CD4-positive, alpha-beta T cell treated with Interleukin-6 at 100 ng/mL for 8 hours (primary cell): ENCODE measurements at places on chromosomes 11 and 22.

- DNase-seq = no peak
These were observed 901 bp upstream of the PARVA start for GRCh38 chr11:12376259-12377081.

- DNase-seq = peak; percentile 79
These were observed 20.6 kb downstream of the APOBEC3H start for GRCh38 chr22:39117585-39118191.

- DNase-seq = no peak
These were observed 21.6 kb upstream of the CTSC start for GRCh38 chr11:88359114-88359513.

GRCh38 chr22:17172029-17172833 is 13.2 kb upstream of the HDHD5 start:
- DNase-seq = no peak

GRCh38 chr11:86091566-86091965 is 22.7 kb upstream of the PICALM start:
- no peak for DNase-seq

- DNase-seq = peak; percentile 51
These were observed 6.3 kb upstream of the SYNGR1 start for GRCh38 chr22:39343259-39344045.

GRCh38 chr11:35389897-35390465 is 29.4 kb downstream of the SLC1A2 start:
- DNase-seq = no peak

- DNase-seq = no peak
These were observed 3.7 kb downstream of the AP2A2 start for GRCh38 chr11:929405-929804.

DNA sequence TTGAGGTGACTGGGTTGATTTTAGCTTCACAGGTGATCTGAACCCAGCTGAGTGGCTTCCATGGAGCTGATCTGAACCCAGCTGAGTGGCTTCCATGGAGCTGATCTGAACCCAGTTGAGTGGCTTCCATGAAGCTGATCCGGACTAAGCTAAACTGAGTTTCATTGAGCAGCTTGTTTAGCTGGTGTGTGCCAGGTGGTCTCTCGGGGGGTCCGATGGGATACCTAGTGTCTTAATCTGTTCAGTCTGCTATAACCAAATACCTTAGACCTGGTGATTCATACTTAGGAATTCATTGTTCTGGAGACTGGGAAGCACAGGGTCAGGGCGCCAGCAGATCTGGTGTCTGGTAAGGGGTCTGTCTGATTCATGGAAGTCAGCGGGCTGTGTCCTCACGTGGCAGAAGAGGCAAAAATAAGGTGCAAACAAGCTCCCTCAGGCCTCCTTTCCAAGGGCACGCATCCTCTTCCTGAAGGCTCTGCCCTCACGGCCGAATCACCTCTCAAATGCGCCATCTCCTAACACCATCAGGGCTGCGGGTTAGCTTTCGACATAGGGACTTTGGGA is 52.5 kb upstream of the KCNQ1OT1 start:
- DNase-seq = no peak

DNA sequence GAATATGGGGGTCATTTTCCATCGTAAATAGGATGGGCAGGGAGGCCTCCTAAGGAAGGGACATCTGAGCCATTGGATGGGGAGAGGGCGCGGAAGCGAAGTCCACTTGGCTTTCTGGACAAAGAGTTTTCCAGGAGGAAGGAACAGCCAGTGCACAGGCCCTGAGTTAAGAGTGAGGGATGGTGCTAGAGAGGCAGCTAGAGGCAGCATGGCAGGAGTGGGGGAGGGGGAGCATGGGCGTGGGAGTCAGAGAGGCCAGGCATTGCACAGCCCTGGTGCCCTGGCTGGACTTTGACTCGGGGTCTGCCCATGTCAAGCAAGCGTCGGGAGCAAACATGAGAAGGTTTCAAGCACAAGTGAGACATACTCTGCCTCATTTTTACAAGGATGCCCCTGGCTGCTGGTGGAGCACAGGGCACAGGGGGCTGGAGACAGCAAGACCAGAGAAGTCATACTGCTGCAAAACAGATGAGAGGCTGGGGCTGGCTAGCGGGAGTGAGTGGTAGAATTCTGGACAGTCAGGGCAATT is 9.0 kb downstream of the GNAZ start:
- no peak for DNase-seq

GRCh38 chr11:66048547-66049323 is at the start of gene GAL3ST3:
Gene GAL3ST3, minus strand, starts transcription at chr11:66049161. Its CDS starts 3,746 bp downstream, at chr11:66045415.
- DNase-seq = no peak

GRCh38 chr11:77559686-77560401 is 29.9 kb upstream of the AQP11 start:
- no peak for DNase-seq

DNA sequence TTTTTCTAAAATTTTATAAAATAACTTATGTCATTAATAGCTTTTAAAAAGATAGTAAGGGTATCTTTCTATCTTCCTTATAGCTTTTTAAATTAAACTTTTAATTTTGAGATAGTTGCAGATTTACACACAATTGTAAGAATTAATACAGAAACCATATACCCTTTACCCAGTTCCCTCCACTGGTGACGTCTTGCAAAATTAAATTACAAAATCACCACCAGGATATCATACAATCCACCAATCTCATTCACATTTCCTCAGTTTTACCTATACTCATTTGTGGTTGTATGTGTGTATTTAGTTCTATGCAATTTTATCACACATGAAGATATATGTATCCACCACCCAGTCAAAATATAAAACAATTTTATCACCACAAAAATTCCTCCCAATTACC is 10.0 kb downstream of the SBF2 start:
- no peak for DNase-seq

DNA sequence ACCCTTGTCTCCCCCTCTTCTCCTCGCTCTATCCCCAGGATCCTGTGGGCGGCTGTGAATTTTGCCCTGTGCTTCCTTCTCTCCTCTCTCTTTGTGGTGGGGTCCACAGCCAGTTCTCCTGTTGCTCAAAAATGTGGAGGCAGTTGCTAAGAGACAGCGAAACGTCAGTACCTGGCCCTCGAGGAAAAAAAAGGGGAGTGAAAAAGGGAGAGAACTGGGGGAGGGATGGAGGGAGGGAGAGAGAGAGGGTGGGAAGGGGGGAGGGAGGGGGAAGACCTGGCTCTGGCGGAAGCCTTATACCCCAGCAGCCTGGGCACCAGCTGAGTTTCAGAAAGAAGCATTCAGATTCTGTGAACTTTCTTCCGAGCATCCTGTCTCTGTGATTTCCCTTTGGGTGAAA is 2.1 kb upstream of the LRRC55 start:
- DNase-seq = no peak

- DNase-seq = peak; percentile 52
These were observed 8.1 kb downstream of the BCL9L start for GRCh38 chr11:118917481-118918127.

- no peak for DNase-seq
These were observed 2.1 kb upstream of the GRAMD4 start for GRCh38 chr22:46617986-46618647.

DNA sequence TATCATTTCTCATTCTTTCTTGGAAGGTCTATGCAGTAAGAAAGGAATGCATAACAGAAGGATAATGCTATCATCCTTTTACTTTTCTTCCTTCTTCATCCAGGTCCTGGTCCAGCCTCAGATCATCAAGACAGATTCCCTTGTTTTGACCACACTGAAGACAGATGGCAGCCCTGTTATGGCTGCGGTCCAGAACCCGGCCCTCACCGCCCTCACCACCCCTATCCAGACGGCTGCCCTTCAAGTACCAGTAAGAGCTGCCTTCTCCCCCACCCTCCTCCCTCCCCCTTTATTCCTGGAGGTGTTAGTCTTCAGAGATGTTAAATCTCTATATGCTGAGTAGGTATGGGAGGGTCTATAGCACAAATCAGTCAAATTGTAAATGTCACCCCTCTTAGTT is 37.9 kb downstream of the SREBF2 start:
- no peak for DNase-seq

DNA sequence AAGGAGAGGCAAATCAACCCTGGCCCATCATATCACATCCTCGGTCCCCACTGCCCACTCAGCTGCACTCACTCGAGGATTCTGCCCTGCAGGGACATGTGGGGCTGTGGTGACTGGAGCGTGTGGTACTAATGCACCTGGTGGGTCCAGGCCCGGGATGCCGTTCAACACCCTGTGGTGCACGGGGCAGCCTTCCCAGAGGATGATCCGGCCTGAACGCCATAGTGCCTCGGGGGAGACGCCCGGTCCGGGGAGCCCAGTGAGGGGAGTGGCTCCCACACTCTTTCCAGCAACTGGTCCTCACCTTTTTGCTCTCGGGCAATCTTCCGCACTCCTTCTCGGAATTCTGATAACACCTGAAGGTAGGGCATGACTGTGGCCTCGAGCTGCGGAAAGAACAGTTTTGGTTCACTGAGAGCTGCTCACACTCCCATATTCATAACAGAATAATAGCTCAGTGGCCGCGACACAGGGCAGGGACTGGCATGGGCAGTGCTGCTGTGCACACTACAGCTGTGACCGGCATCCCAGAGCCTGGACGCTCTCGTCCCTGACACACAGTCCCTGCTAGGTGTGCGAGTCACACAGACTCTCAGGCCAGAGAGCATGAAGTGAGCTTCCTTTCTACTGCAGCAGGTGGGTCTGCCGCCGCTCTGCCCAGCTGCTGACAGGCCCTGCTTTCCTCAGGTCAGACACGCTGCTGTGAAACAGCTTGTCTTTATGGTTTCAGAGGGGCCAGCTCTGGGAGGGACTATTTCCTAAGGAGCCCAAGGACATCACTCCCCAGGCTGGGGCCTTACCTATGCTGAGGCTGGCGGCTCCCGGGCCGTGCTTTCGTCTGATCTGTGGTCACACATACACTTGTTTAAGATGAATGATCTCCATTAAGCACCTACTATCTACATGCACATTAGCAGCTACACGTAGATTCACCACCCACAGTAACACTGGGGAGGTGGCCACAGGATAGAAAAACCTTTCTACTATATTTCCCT is 20.1 kb upstream of the NAP1L4 start:
- DNase-seq = no peak

DNA sequence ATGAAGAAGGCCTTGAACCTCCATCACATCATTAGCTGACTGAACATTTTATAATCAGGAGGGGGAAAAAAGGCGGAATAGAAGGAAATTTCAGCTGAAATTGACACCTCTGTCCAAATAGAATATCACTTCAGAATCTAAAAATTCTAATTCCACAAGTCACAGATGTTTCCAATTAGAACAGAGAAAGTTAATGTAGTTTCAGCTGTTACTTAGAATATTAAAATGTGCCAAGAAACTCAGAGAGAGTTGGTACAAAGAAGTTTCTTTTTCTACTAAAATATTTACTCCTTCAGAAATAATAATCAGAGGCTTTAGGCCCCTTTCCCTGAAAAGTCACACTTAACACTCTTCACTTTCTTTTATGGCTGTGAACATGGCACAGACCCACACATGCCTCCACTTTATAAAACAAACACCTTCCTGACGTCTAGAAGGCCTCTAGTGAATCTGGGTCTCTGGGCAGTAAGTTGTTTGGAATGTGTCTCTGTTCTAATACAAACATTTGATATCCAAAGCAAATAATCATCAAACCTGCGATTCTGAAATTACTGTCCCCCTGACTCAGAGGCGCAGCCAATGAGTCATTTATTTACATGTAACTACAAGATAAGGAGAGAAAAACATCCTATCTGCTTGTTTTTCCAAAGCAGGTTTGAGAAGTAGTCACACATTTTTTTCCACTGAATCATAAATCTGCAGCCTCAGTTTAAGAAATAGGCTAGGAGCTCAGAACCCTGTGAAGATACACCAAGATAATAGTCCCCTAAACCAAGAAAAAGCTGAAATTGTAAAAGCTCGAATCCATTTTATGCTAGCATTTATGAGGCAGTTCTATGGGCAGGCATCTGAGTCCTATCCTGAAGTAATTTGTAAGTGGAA is 148.4 kb downstream of the ME3 start:
- DNase-seq = no peak
